ENCODE measurements at places on chromosomes 3 and 15.

GRCh38 chr3:102512734-102513504 lies 78.1 kb downstream of the ZPLD1 start:
- DNase-seq, result peak; percentile 64

DNA sequence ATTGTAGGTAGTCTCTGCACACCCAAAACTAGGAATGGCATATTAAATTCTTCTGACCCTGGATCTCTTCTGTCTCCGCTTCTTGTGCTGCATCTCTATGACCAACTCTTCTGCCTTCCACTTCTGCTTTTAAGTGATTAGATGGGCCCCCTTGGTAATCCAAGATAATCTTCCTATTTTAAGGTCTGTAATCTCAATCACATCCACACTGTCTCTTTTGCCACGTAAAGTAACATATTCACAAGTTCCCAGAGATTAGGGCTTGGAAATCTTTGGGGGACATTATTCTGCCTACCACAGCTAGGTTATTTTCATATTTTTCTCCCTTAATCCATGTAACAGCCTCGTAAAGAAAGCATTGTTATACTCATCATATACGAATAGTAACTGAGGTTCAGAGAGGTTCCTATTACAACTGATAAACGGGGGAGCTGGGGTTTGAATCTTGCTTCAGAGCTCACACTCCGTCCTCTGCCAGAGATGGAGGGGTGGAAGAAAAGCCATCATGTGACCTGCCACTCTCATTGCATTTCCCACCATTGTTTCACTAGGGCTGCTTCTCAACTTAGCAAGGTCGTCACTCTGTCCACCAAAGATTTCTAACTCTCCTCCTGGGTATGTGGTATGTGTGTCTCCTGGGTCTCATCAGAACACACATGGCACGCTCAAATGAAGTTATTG lies 6.6 kb upstream of the CD47 start:
- DNase-seq, result no peak

DNA sequence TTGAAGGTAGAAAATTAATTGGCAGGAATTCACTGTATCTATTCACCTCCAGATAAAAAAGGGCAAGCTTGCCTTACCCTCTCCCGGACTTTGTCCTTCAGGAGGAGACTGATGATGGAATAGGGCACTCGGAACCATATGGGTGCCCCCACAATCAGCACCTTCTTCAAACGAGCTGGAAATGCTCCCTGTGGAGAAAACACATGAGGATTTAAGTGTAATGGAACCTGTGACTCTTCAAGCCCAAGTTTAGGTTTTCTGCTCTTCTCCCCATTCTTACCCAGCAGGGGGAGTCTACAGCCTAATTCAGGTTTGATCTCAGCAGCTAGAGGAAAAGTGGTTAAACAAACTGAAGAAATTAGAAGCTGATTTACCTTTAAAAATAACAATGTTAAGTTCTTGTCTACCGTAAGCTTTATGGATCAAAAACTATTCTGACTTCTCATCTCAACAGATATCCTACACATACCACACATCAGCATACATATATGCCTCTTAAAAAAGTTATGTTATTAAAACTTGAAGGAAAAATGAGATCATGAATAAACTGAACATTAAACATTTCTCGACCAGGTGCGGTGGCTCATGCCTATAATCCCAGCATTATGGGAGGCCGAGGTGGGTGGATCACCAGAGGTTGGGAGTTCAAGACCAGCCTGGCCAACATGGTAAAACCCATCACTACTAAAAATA lies 57.5 kb upstream of the SIN3A start:
- peak; percentile 28 for DNase-seq

GRCh38 chr3:65174713-65175112 lies 486.9 kb upstream of the ADAMTS9 start:
- DNase-seq, result no peak

DNA sequence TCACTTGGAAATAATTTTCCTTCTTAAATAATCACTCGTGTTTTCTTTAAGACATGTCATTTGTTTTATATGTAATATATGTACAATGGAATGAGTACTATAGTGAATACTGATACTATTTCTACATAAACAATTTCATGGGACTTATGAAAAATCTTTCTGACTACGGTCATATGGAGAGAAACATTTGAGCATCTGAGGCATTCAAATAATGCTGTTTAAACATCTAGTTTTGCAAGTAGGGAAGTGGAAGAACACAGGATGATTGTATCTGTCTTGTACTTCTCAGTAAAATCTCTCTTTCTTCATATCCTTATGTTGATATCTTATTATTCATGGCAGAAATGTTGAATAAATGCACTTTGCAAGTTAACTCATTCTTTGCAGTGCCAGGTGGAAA lies 599.5 kb upstream of the KCNMB2 start:
- DNase-seq, result no peak

GRCh38 chr15:89851673-89852341 lies 37.2 kb upstream of the ANPEP start:
- peak; percentile 47 for DNase-seq

DNA sequence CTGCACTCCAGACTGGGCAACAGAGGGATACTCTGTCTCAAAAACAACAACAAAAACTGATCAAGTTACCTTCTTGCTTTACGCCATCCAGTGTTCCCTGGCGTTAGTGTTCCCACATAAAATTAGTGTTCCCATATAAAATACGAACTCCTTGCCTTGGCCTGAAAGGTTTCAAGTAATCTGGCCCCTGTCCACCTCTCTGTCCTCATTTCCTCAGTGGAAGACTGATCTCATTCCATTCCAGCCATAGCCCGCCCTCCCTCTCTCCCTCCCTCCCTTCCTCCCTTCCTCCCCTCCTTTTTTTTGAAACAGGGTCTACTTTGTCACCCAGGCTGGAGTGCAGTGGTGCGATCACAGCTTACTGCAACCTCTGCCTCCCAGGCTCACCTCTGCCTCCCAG lies 2.8 kb upstream of the CAND2 start:
- DNase-seq, result no peak

DNA sequence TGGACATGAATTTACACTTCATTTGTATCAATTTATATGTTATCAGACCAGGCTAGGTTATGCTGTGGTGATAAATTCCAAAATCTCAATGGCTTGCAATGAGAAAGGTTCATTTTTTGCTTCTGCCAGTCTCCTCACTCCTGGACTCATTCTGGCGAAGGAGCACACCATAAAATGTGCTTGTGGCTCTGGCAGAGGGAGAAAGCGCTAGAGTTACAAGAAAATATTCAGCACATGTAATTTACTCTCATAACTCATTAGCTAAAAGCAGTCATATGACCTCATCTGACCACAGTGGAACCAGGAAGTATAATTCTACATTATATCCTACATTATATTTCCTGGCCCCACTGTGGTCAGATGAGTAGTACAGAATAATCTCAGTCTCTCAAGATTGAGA lies 193.8 kb downstream of the BCHE start:
- DNase-seq, result peak; percentile 59

DNA sequence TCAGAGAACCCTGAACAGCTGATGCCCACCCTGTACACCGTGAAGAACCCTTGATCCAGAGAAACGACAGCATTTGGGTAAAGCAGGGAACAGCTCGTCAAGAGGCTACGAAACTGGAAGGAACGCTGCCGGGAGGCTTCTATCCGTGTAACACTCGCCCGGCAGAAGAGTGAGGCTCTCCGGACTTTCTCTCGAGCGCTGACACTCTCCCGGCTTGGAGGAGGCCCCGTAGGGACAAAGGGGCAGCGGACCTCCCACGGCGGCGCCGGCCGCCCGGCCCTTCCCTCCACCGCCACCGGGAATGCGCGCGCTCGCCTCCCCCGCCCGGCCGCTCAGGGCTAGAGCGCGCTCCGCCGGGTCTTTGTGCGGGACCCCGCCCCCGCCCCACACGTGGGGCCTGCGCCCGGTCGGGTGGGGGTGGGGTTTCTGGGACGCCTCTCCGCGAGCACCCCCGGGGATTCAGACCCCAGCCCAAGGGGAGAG lies 1.7 kb downstream of the HYAL2 start:
- DNase-seq, result peak; percentile 43

DNA sequence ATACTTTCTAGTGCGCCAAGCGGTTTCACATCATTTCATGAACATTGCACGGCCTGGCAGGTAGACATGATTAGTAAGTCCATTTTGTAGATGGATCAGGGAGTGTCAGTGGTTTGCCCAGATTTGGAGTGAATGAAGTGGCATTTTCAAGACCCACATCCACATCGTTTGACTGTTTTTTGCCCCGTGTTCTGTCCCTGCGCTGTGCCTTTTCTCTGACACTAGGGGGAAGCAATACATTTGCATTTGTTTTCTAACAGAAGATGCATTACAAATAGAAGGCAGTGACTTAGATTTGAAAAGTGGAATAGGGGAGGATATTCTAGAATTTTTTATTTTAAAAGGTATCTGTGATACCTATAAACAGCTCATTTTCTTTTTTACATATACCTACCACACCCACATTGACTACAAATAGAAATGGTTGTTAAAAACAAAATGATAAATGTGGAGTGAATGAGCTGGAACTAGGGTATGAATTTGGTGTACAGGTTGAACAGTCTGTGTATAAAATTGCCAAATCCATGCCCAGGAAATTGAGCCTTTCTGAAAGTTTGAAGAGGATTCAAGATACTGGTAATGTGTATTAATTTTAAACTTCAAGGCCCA lies 98.0 kb downstream of the USP13 start:
- DNase-seq, result peak; percentile 21

- peak; percentile 84 for DNase-seq
These were observed 29.4 kb downstream of the MELTF start for GRCh38 chr3:197000211-197000610.

GRCh38 chr3:31051226-31051625 lies 156.8 kb upstream of the GADL1 start:
- peak; percentile 40 for DNase-seq

DNA sequence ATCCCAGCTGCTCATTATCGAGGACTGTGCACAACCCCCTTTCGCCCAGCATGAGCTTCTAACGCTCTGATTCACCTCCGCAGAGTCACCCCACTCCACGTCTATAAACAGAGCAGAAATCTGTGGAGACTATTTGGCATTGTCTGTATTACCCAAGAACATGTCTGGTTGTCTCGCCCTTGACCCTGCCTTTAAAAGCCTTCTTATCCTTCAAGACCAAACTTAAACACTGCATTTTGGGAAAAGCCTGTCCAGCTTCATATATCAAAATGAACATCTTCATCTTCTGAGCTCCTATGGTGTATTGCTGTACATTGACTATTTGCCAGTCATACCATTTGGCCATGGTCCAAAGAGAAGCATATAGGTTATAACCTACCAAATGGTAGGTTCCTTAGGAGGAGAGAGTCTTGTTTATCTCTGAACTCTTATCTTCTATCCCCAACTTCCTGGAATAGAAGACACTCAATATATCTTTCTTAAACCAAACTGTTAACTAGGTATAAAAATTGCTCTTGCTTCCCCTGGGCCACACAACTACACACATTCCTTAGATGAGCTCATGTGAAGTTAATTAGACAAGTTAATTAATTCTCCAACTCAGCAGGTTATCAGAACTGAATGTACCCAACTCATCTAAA lies 90.1 kb downstream of the FBN1 start:
- DNase-seq, result no peak

DNA sequence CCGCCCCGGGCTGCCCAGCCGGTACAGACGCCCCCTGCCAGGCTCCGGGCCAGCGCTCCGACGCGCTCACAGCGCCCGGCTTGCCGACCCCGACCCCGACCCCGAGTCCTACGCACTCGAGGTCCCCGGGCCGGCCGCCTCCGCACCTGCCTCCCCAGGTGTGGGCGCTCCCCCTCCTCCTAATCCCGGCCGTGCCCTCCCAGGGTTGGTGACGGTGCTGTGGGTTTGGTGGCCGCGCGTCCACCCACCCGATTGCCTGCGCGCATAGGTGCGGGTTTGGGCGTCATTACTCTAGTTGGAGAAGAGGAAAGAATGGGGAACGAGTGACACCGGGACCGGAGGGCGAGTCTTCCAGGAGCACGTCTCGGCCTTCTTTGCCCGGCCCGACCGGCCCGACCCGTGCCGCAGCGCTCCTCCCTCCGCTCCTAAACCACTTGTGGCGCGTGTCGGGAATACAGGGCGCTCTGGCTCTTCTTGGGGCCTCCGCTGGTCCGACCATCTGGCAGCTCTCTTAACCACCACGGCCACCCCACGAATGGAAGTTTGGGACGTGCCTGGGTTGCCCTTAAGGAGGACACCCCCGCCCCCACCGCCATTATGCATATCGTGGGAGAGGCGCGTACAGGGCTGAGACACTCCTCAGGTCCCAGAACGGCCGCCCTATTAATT lies 810 bp upstream of the THRB start:
- DNase-seq, result no peak

DNA sequence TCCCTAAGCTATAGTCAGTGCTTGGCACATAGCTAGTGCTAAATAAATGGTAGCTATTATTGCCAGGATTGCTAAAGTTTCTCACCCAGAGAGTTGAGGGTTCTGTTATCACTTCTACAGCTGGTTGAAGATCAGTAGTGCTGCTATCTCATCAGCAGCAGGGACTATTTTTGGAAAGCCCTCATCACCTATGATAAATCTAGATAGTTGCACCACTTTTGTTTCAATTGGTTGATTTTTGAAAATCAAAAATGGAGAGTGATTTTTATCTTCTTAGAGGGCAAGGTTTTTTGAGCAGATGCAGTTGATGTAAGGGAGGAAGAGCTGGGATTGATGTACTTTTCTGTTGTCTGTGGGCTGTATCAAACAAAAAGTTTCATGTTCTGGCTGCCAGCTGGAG lies 101.6 kb downstream of the ST6GAL1 start:
- DNase-seq, result no peak

DNA sequence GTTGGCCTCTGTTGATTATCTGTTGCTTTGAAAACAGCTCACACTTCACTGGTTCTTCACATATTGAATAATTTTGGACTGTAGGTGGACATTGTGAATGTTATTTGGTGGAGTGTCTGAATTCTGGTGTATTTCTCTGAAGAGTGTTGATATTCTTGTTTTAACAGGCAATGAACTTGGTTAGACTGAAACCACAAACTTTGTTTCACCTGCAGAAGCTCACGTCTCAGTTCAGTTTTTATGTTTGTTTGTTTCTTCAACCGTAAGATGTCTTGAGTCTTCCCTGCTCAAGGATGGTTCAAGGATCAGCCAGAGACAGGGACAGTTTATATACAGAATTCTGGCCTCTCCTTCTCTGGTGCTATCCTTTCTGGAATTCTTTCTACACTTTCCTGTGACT lies 43.6 kb downstream of the C3orf20 start:
- no peak for DNase-seq

DNA sequence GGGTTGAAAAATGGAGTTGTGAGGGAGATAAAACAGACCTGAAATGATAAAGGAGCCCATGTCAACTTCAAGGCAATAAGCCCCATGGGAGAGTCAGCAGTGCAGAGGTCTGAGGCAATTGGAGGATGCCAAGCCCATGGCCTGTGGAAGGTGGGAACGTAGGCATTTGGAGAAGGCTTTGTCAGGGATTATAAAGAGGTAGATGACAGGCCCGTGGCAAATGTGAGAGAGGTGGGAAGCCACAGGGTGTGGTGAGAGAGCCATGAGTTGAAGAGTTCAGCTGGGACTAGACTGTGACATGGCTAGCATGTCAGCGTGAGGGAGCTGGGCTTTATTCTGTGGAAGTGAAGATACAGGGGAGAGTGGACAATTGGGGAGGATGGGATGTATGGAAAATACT lies 35.4 kb downstream of the MFSD1 start:
- DNase-seq, result no peak

- no peak for DNase-seq
These were observed 32.7 kb upstream of the MAP3K13 start for GRCh38 chr3:185330238-185330637.

GRCh38 chr15:52228921-52229320 lies 37.7 kb upstream of the GNB5 start:
- peak; percentile 86 for DNase-seq

Measured in bronchial epithelial cell (primary cell).